ENCODE measurements at places on chromosomes 4 and X.

- DNase-seq = no peak
Measured at GRCh38 chrX:149881081-149881711, at the start of gene MAGEA8. Gene MAGEA8, plus strand, starts transcription at chrX:149881183. Its CDS starts 3,090 bp downstream, at chrX:149884273.

DNA sequence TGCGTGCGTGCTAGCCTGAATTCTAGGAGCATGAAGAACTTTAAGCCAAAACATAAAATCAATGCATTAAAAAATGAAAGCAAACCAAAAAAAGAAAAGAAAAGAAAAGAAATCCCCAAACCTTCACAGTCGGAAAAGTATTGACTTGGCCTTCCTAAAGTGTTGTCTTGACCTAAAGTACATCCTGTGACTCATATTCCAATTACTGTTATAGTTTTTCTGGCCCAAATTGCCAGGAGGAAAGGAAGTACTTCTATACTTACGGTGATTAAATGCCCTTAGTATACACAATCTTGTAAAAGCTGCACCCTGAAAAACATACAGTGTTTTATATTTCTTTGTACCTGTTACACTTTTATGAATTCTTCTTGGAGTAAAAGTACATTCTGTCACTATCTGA lies 512.8 kb downstream of the ANKRD50 start:
- no peak for DNase-seq

DNA sequence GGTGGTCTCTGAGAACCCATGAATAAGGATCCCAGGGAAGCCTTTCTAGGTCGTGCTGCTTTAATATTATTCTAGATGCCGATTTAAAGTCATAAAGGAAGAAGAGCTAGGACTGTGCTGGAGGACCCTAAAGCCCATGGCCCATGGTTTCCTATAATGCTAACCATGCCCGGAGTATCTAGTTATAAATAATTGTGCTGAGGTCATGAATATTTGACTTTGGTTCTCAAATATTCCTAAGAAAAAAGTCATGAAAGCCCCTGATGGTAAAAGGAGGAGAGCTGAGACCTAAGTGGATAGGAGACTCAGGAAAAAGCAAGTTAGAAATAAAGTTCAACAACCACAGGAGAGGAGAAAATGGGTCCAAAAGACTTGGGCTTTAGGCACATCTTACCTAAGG lies 132.0 kb downstream of the TBL1X start:
- no peak for DNase-seq

DNA sequence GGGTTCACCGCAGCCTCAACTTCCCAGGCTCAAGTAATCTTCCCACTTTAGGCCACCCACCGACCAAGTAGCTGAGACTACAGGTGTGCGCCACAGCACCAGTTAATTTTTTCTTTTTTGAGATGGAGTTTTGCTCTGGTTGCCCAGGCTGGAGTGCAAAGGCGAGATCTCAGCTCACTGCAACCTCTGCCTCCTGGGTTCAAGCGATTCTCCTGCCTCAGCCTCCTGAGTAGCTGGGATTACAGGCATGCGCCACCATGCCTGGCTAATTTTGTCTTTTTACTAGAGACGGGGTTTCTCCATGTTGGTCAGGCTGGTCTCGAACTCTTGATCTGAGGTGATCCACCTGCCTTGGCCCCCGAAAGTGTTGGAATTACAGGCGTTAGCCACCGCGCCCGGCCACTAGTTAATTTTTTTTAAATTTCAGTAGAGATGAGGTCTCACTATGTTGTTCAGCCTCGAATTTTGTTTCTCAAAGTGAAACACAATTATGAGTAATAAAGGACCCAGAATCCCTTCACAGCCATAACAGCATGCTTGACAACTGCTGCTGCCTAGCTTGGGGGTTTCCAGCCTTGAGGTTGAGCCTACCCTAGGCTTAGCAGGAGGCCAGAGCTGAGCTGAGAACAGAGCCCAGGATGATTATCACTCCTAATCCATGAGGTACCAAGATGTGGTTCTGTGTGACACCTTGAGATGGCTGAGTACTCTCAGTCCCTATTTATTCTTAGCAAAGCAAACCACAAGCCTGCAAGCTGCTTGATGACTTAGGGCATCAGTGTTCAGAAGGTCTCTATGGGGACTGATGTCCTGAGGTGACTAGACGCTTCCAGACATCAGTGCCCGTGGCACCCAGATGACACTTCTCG lies 41.6 kb upstream of the NKRF start:
- DNase-seq = peak; percentile 20

- no peak for DNase-seq
Measured at GRCh38 chrX:71365356-71365874, 742 bp upstream of the TAF1 start.

GRCh38 chr4:20192736-20193135 lies 59.0 kb upstream of the SLIT2 start:
- no peak for DNase-seq

DNA sequence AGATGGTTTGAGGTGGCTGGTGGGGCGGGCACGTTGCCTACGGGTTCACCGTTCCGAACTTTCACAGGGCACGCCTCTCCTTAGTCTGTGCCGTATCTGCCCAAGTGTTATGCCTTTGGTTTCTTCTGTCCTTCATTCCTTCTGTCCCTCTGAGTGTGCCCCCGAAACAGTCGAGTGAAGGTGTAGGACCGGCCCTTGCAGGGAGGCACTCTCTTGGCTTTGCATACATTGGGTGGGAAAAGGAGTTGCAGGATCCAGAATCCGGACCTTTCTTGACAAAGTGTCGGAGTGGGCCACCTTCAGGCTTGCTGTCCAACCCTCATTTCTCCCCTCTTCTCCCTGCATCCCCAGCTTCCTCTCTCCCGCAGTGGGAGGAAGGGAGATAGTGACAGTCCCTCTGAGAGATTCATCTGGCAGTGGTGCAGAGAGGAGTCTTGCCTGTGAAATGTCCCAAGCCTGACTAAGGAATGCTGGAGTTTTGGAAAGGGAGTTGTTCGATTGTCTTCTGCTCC lies 569 bp downstream of the ARFIP1 start:
- no peak for DNase-seq

GRCh38 chrX:14497184-14497666 lies 32.1 kb upstream of the GLRA2 start:
- no peak for DNase-seq

GRCh38 chr4:98828801-98829200 lies 100.1 kb downstream of the EIF4E start:
- DNase-seq = no peak

DNA sequence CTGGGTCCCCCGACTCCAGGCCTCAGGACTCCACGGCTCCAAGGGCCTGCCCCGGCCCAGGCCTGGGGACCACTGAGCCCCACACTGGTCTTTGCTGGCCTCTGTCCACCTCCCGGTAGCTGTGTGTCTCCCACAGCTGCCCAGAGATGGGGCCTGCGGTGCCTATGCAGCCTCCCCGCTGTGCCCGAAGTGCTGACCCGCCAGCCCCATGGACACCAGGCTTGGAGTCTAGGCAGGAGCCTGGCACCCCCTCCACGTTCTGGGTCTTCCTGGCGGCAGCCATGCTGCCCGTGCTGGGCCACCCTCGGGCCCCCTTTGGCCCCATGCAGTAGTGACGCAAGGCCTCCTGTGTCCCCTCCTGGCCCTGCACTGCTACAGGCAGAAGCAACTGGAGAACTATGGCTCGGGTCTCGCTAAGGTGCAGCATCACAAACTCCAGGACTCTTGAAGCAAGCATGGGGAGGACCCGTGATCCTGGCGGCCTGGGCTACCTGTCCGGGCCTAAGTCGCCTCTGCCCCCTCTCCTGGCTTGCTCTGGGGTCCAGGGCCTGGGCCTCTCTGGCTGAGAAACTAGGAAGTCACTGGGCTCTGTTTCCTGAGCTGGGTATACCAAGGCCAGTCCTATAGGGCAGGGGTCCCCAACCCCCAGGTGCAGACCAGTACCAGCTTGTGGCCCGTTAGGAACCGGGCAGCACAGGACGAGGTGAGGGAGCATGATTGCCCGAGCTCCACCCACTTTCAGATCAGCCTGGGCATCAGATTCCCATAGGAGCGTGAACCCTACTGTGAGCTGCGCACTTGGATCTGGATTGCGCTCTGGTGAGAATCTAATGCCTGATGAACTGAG lies 917 bp downstream of the MYL5 start:
- DNase-seq = no peak

GRCh38 chr4:163613383-163613782 lies 118.9 kb downstream of the TMA16 start:
- DNase-seq = no peak

DNA sequence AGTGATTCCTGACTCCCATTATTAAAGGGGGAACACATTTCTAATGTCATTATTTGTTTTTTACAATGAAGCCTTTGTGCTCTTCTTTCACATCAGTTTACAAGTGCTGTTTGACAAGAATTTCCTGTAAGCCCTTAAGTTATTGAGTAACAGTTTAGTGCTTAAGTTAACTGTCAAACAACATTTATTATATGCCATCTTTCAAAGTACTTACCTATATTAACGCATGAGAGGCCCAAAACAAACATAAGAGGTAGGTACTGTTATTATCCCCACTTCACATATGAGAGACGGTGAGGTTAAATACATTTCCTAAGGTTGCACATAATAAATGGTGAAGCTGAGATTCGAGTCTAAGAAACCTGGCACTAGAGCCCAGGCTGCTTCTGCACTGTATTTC lies 56.0 kb upstream of the MAGED1 start:
- no peak for DNase-seq

- no peak for DNase-seq
Measured at GRCh38 chr4:101958547-101958946, 168.0 kb downstream of the BANK1 start.

- no peak for DNase-seq
Measured at GRCh38 chr4:146260521-146260920, 46.2 kb downstream of the REELD1 start.

DNA sequence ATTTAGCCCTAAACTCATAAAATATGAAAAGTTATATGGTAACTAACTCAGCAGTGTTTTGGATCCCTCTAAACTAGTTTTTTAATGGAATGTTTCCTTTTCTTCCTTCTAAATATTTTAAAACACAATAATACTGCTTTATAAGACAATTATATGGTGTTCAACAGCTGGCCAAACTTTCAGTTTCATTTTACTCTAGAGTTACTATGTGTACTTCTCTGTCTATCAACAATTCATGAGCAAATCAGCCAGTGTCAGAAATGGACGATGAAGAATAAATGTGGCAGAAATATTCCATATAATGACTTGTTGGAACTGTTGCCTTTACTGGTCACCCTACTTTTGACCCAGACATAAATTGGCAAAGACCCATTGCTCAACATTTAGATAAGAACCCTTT lies 64.8 kb upstream of the CXXC4 start:
- no peak for DNase-seq

GRCh38 chr4:128564081-128564630 lies 245.3 kb upstream of the JADE1 start:
- DNase-seq = no peak

DNA sequence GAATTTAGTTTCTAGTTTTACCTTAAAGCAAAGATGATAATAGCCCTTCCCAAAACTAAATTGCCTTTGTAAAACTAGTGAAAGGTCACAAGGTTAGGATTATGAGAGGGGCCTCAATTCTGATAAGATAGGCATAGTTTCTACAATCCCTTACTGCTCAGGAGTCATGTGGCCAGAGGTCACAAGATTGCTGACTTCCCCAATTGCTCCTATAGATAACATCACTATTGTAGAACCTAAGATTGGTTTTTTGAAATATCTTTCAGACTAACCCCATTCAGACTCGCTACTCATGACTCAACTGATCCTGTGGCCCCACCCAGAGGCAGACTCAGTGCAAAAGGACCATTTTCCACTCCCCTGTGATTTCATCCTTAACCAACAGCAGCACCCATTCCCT lies 70.3 kb downstream of the SCD5 start:
- DNase-seq = no peak

DNA sequence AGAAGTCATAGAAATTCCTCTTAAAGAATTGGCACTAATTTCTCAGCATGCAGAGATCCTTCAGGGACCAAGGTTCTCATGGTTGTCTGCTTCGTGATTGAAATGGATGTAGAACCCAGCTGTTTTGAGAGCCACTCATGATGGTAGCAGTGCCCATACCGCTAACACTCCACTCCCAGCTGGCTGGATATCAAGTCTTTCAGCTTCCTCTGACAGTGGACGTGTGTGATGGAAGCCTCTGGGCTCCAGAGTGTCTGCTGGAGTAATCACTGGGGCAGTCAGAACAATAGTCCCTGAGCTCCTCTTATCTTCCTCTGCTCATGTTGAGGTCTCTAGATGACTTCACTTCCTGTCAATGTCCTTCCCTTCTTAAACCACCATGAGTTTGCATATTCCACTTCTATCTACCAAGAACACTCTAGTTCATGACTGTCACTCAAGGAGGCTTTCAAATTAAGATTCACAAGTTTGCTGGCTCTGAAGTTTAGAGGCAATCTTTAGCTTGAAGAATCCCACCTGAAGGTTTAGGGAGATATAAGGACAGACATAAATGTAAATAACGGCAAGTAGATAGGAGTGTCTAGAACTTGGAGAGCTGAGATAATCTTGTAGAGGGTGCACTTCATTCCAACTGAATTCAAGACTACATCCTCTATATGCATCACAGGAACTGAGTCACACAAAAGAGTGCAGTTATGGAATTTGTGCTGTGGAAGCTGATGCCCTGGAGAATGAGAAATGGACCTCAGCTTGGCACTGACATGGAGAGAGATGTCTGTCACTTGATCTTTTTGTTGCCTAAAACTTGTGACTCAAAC lies 64.5 kb upstream of the WDR1 start:
- no peak for DNase-seq

DNA sequence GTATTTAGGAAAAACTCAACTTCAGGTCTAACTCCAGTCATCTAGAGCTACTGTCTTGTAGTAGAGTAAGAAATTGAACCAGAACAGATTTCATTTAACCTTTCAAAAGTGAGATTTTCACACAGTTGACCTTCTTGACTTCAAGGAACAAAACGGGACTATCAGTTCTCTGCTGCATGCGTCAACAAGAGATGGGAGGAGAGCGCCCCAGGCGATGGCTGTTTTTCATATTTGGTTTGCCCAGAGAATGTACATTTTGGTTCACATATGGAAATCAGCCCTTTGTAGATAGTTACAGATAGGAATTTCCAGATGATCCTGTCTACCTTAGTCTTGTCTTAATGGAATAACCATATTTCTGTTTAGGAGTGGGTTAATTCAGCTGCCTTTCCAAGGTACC lies 158.1 kb downstream of the POLA1 start:
- no peak for DNase-seq

GRCh38 chr4:15677507-15677988 lies 4.1 kb upstream of the FAM200B start:
- no peak for DNase-seq

- no peak for DNase-seq
Measured at GRCh38 chrX:149982310-149982709, 44.0 kb upstream of the EOLA2 start.

DNA sequence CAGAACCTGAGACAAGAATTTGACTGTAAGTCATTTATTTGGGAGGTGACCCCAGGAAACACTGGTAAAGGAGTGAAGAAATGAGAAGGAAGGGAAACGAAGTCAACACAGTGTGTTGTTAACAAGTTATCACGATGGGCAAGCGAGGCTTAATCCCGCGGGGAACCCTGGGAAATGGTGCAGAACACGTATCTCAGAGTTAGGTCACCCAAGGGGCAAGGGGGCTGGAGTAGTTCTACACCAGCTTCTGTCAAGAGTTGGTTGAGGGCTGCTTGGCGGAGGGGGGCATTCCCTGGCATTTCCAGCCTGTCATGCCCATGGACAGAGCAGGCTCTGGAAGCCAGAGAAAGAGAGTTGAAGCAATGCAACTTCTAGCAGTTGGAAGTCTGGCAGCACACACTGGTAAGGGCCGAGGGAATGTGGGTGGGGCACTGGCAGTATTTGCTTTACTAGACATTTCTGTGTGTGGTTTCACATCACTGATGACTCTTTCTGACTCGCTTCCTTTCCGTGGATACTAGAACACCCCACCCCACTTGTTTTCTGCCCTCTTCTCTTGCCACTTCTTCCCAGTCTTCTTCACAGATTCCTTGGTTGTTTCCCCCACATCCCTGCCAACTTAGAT lies 52.2 kb upstream of the ADGRG2 start:
- no peak for DNase-seq
